Activated T-cell treated with anti-CD3 and anti-CD28 coated beads for 24 hours (primary cell): ENCODE measurements at places on chromosomes 2 and 18.
A peak's percentile ranks its signal among the peaks of the same experiment; 100 is the strongest.

GRCh38 chr2:120614901-120615300, 120.8 kb upstream of the GLI2 start:
- no peak for DNase-seq

- peak; percentile 38 for DNase-seq
Measured at GRCh38 chr2:102094917-102095316, 47.6 kb upstream of the IL1R1 start.

- DNase-seq: no peak
Measured at GRCh38 chr18:35376393-35376741, 770 bp downstream of the ZNF396 start.

DNA sequence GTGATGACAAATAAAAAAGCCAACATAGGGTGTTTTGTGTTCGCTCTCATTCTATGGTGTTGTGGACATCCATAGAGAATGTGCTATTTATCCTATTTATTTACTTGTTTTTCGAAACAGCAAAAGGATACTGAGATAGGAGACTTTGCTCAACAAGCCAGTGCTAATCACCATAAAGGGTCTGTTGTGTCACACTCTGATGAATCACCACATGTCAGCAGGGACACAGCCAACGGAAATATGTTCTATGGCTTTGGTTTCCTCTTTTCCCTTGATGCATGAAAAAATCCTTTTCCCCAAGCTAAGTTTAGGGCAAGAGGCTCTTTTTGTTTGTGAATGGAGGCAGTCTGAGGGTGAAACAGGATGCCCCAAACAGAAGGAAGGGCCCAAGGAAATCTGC, 154.3 kb downstream of the RNF152 start:
- DNase-seq: no peak

DNA sequence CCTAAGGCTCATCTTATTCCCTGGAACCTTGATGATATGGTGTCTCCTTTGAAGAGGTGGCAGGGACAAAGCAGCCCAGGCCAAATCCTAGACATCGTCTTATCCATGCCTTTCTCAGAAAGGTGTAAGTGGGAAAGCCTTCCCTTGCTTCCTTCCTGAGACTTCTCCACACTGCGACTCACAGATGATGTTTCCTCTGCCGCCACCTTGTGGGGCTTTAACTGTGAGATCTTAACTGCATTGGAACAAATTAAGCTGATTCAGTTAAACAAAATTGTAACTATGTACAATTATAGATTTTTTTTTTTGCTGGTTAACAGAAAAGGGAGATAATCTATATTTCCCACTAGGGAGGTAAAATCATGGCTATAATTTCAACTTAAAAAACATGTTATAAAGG, 10.0 kb upstream of the GCA start:
- no peak for DNase-seq

- DNase-seq: no peak
Measured at GRCh38 chr2:52886556-52886955, 881.0 kb upstream of the CHAC2 start.

- DNase-seq: no peak
Measured at GRCh38 chr2:7813541-7814292, 868.1 kb upstream of the ID2 start.

GRCh38 chr2:108982259-108982679, 6.8 kb downstream of the EDAR start:
- DNase-seq: no peak

- DNase-seq: no peak
Measured at GRCh38 chr2:176391148-176391419, 121.8 kb downstream of the MTX2 start.

GRCh38 chr2:41709702-41710599, 337.9 kb upstream of the PKDCC start:
- DNase-seq: no peak

DNA sequence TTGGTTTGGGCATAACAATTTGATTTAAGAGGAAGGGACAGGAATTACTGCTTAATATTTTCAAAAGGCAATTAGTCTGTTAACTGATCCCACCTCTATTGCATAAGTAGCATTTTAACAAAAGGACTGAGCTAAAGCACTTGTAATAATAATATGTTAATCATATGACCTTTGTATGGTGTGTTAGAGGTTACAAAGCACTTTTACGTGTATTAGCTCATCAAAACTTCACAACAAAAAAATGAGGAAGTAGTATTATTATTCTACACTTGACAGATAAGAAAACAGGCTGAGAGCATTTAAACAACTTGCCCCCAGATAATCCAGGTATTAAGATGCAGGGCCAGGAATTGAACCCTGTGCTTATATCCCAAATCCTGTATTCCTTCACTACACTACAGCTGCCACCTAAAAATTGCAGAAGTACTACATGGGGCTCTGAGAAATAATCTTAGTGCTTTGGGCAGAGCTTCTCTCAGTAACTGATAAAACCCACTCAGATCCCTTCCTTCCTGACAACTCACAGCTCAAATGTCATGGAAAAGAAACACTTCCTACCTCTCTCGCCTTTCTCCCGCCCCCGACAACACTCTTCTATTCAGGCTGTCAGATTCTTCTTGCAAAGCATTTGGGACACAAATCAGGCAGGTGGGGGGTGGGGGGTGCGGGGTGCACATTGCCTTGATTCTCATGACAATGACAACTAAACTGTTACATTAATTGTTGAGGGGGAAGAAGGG, 20.7 kb upstream of the KCTD1 start:
- no peak for DNase-seq

DNA sequence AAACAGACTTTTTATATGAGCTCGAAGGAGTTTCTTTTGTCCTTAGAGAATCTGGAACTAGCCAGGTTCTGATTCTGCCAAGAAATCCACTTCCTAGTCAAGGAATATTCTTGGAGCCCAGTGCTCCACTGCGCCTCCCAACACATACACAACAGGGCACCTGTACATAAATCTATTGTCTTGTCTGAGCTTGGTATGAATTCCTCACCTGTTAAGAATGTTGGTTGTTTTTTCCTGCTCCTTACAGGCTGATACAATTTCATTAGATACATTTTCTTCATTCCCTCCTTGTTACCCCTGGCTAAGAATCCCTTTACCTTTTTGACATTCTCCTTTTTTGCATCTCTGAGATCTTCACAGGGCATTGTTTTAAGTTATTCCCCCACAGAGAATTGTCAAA, 56.0 kb upstream of the FZD7 start:
- DNase-seq: no peak

- DNase-seq: no peak
Measured at GRCh38 chr2:71685073-71685848, 231.9 kb downstream of the DYSF start.

DNA sequence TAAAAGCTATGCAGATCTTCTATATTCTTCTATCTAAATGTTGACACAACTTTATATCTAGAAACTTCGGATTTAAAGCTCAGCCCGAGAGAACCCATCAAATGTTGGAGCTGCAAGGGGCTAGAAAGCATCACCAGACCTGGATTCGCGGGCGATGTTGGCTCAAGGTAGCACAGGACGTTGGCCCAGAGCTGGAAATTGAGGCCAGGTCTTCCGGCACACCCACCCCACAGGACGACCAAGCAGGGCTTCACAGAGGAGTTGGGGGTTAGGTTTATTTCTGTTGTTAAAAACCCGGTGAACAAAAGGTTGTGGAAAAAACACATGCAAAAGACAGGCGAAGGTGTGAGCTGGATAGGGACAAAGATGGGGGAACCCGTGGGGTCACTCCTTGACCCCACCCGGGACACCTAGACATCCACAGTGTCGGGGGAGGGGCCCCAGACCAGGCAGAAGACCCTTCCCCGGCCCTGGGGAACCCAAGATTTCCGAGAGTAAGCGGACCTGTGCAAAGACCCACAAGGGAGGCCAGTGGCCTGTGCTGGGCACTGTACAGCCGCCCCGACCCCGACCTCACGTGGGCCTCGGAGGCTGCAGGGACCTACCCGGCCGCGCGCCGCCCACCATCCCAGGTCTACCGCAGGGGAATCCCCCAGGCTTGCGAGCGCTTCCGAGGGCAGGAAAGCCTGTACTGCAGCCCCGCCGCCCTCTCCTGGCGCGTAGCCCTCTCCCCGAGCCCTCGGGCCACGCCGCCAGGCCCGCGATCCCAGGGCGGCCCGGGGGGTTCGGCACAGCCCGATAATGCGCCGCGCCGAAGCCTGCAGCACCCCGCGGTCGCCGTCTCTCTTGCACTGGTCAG, 1.8 kb upstream of the AGBL5 start:
- peak; percentile 61 for DNase-seq

DNA sequence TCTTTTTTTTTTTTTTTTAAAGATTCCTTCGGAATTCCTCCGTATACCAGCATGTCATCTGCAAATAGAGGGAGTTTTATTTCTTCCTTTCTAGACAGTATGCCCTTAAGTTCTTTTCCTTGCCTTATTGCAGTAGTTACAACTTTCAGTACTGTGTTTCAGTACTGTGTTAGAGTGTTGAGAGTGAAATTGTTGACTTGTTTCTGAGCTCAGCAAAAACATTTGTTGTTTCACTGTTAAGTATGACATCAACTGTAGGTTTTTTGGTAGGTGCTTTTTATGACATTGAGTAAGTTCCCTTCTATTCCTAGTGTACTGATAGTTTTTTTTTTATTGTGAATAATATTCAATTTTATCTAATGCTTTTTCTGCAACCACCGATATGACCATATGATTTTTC, 43.9 kb downstream of the ACVR2A start:
- no peak for DNase-seq

- no peak for DNase-seq
Measured at GRCh38 chr18:33014060-33014796, 241.4 kb upstream of the KLHL14 start.

GRCh38 chr18:63150942-63151421, 168.6 kb downstream of the BCL2 start:
- no peak for DNase-seq

DNA sequence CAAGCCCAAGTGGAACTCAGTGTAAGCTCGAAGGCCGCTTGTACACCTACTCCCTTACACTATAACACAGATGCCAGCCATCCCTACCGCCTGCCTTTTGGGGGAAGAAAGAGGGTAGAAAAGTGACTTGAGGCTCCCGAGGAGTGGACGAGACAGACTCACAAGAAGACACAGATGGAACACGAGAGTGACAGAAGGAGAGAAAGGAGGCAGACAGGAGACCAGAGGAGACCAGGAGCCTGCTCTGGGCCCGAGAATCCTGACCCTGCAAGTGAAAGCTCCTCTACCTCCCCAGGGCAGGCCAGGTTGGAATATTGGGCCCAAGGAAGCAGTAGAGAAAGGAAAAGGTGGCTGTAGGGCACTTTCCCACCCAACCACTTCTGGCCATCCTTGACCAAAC, 23.4 kb upstream of the TNS1 start:
- no peak for DNase-seq

DNA sequence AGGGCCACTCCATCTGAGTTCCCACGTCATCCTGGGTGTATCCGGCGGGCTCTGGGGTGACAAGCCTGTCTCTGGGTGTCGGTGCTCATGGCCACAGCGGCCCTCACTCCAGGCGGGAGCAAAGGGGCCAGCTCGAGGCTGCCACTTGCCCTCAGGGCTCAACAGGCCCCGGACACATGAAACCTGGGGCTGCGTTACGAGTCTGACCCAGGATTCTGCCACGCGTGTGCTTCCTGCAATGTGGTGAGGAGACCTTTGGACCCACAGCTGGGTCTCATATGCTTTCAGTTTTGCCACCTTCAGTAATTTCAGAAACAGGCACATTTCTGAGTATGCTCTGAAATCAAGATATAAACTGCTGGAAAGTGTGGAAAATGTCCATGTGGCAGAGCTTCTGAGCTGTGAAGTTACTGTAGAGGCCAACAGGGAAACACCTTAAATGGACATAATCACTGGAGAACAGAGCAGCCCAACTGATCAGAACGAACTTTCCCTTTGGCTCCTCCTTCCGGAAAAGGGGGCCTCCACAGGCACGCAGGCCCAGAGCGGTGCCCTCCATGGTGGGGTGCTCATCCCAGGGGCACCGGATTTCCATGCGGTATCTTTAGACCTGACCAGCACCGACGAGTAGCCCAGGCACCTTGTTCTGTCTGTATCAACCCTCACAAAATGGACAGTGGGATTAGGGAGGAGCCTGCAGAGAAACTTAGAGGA, 14.1 kb downstream of the PER2 start:
- no peak for DNase-seq

- DNase-seq: peak; percentile 20
Measured at GRCh38 chr2:3595985-3596384, 1.1 kb downstream of the COLEC11 start.

DNA sequence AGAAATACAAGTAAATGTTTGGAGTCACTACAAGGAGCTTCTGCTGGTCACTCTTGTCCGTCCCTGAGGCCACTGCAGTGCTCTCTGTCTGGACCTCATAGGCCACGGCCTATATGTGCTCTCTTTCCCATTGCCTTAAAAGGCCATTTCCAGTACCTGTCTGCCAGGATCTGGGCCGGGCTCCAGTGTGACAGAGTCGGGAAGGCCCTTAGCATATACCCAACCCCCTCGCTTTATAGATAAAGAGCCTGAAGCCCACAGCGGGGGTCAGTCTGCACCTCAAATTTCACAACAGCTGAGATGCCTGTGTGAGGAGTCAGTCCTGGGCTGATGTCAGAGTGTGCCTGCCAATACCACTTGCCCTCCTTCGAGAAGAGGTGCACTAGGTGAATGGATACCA, 39.9 kb downstream of the ADD2 start:
- no peak for DNase-seq

DNA sequence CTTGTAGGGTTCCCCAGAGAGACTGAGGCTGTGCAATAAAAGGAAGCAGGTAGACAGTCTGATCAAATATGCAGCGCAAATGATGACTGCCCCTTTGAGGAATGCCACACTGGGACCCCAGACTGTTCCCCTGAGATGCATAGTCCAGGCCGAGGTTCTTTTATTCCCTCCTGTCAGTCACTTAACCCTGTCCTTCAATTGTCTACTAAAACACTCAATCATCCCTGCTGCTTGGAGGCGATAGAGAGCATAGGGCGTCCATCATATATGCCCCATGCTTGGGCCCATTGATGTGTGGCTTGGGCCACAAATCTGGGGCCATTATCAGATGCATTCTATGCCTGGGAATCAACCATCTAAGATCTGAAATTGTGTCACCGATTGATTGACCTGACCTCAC, 15.5 kb upstream of the CASP8 start:
- DNase-seq: no peak

DNA sequence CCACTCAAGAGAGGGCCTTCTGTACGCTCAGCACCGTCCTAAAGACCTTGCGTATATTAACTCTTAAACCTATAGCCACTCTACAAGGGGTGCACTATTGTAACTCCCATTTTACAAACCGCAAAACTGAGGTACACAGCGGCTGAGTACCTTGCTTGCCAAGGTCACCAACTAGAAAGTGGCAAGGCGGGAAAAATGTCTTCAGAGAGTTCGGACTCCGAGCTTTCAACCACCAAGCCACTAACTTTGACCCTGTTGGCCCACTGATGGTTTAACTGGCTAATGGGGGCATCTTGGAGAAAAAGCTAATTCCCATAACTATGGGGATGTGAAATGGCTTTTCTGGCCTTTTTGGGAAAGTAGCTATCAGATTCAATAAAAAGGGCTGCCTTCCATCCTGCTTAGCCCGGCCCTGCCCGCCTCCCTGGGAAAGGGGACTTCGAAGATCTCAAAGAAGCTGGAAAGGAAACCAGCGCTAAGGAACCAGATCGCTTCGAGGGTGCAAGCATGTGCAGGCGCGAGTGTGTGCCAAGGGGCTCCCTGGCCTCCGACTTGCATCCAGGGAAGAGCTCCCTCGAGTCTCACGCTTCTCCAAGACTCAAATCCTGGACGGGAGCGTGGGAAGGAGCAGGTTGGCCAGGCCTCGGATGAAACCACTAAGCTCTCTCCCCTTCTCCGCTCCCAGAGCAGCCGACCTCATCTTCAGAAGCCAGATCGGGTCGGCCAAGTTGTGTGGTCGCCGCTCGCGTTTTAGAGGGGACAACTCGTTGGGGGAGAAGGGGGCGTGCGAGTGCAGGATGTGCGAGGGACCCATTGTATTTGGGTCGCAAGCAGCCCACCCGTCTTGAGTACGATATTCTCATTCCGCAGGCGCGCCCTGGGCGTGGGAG, 2.2 kb upstream of the SP5 start:
- DNase-seq: no peak
